Esophagus mucosa (tissue), 1 donor: ENCODE measurements at places on chromosomes 5 and 9. TPM values are rescaled to one million over a fixed set of nuclear protein-coding genes. Genes with fewer than 3 reads are reported as not detected.

Gene ENTREP1
- total RNA-seq = 3.5 TPM

Gene JADE2
- total RNA-seq = 12.9 TPM

Gene ANKRD34B
- not detected for total RNA-seq

Gene NIPBL
- total RNA-seq = 36.1 TPM
